ENCODE measurements at places on chromosomes 1 and 21. TPM values are rescaled to one million over a fixed set of nuclear protein-coding genes. Genes with fewer than 3 reads are reported as not detected.
A peak's percentile ranks its signal among the peaks of the same experiment; 100 is the strongest.

GBP6 gene
- 894 TPM for total RNA-seq

GRCh38 chr1:186420311-186420710 lies 40.6 kb downstream of the PDC start:
- H3K27me3 ChIP-seq: no peaks in the 10 kb centered on the region
- no peak overlapping the region for H3K4me3 ChIP-seq
- no peaks in the 10 kb centered on the region for H3K4me1 ChIP-seq
- no peak for DNase-seq

CFHR5 gene
- total RNA-seq: not detected

HTR6 gene
- total RNA-seq: not detected

- peaks cover 24% of the 10 kb centered on the region for H3K4me1 ChIP-seq
- peak overlapping the region; percentile 63 for H3K4me3 ChIP-seq
- no peaks in the 10 kb centered on the region for H3K36me3 ChIP-seq
- peaks cover 30% of the 10 kb centered on the region for H3K27me3 ChIP-seq
- peak overlapping the region; percentile 88 for H3K27ac ChIP-seq
- no peak for DNase-seq
Observed at GRCh38 chr1:26530410-26530894, 891 bp downstream of the RPS6KA1 start.

- no peaks in the 10 kb centered on the region for H3K36me3 ChIP-seq
- no peaks in the 10 kb centered on the region for H3K4me1 ChIP-seq
- H3K4me3 ChIP-seq: no peak overlapping the region
Observed at GRCh38 chr1:242806324-242806723, 281.8 kb upstream of the PLD5 start.

KIRREL1 gene
- total RNA-seq: 15.5 TPM

- no peak overlapping the region for H3K27ac ChIP-seq
- no peak overlapping the region for H3K4me3 ChIP-seq
- no peaks in the 10 kb centered on the region for H3K4me1 ChIP-seq
- no peak for DNase-seq
- no peaks in the 10 kb centered on the region for H3K36me3 ChIP-seq
Observed at GRCh38 chr21:35426897-35427296, 377.8 kb upstream of the RUNX1 start.

- H3K4me1 ChIP-seq: no peaks in the 10 kb centered on the region
- H3K27ac ChIP-seq: peak overlapping the region; percentile 72
- H3K27me3 ChIP-seq: no peaks in the 10 kb centered on the region
- no peak overlapping the region for H3K4me3 ChIP-seq
Observed at GRCh38 chr1:34640654-34641401, 114.0 kb upstream of the GJB5 start.

- no peaks in the 10 kb centered on the region for H3K27me3 ChIP-seq
- H3K27ac ChIP-seq: no peak within 1 kb of the TSS
- H3K4me1 ChIP-seq: no peaks in the 10 kb centered on the region
- no peak within 1 kb of the TSS for H3K4me3 ChIP-seq
- no peak for DNase-seq
Observed at GRCh38 chr1:30723331-30723755, at the start of gene MATN1. Gene MATN1, minus strand, starts transcription at chr1:30723585. Its CDS starts 34 bp downstream, at chr1:30723551.

- H3K4me3 ChIP-seq: no peak overlapping the region
- H3K4me1 ChIP-seq: peaks cover 3% of the 10 kb centered on the region
- H3K27me3 ChIP-seq: no peaks in the 10 kb centered on the region
Observed at GRCh38 chr1:227322376-227322775, 4.1 kb upstream of the CDC42BPA start.

KHDRBS1 gene
- 71.4 TPM for total RNA-seq

GRCh38 chr1:211237579-211237978 lies 21.6 kb upstream of the RCOR3 start:
- no peaks in the 10 kb centered on the region for H3K36me3 ChIP-seq
- no peak overlapping the region for H3K27ac ChIP-seq
- H3K27me3 ChIP-seq: no peaks in the 10 kb centered on the region
- no peak overlapping the region for H3K4me3 ChIP-seq
- no peaks in the 10 kb centered on the region for H3K4me1 ChIP-seq

- H3K27me3 ChIP-seq: no peaks in the 10 kb centered on the region
- no peak overlapping the region for H3K27ac ChIP-seq
- no peaks in the 10 kb centered on the region for H3K36me3 ChIP-seq
Observed at GRCh38 chr1:24759492-24759891, 14.2 kb downstream of the CLIC4 start.

All from esophagus squamous epithelium (tissue), 5 donors.